CD4-positive, alpha-beta T cell (primary cell): ENCODE measurements at places on chromosomes 16 and 17. TPM values are rescaled to one million over a fixed set of nuclear protein-coding genes. Genes with fewer than 3 reads are reported as not detected.

- DNase-seq, result no peak
Observed at GRCh38 chr16:3285131-3285530, 1.8 kb downstream of the ZNF263 start.

DNA sequence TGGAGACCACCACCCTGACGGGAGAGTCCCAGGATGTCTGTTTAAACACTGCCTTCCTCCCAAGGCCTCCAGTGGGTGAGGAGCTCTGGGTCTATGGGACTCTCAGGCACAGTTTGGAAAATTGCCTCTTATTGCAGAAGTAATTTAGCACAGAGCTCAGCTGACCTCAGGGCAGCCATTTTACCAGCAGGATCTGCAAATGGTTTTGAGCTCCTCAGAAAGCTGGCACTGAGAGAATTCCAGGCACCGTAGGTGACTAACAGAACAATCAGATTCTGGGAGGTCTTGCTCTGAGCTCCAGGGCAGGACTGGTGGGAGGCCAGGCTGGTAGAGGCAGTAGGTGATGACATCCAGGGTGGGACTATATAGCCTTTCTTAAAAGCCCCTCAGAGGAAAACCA is 17.3 kb upstream of the C16orf74 start:
- DNase-seq, result no peak

- DNase-seq, result no peak
Observed at GRCh38 chr17:38325221-38325851, 18.4 kb downstream of the GPR179 start.

GRCh38 chr16:84194470-84195200 is 3.7 kb downstream of the ADAD2 start:
- DNase-seq, result no peak

DNA sequence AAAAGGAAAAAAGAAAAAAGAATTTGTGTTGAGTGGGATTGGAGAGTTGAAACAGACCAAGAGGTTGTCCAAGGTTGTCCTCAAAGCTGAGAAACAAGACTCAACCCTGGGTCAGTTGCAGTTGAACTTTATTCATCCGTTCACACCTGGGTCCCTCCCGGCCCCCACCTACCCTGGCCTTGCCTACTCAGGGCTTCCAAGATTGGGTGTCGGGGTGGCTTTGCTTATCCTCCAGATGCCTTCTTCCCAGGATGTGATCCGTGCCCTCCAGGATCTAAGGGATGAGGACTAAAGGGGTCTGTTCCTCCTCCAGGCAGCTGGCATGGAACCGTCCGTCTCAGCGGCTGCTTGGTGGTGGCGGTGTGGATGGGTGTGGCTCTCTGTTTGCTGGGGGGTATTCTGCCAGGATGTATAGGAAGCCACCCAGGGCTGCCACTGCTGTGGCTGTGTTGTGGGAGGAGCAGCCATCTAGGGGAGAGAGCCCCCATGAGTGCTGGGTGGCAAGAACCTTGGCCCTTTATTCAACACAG is 10.3 kb upstream of the NAGPA start:
- no peak for DNase-seq

GRCh38 chr16:21083729-21084268 is 66.8 kb downstream of the DNAH3 start:
- peak; percentile 44 for DNase-seq

GRCh38 chr16:77403732-77404131 is 31.1 kb downstream of the ADAMTS18 start:
- no peak for DNase-seq

GRCh38 chr17:32733401-32733800 is 143.5 kb downstream of the MYO1D start:
- DNase-seq, result no peak

- DNase-seq, result no peak
Observed at GRCh38 chr16:12120217-12120981, 143.9 kb downstream of the SNX29 start.

DNA sequence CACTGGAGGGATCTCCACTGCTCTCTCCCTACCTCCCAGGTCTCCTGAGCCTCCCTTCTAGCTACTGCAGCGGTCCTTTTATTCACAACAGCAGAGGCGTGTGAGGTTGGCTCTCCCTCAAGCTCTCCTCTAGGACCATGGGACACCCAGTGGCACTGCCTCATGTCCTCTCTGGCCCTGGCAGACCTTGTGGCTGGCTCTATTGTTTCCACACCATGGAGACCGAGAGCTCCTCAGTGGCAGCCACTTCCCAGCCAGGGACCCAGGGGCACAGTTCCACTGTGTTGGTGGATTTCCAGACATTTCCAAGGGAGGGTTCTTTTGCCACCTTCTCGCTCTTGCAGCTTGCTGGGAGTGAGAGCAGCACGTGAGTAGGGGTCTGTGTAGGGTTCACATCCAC is 204.9 kb downstream of the AXIN2 start:
- DNase-seq, result no peak

DNA sequence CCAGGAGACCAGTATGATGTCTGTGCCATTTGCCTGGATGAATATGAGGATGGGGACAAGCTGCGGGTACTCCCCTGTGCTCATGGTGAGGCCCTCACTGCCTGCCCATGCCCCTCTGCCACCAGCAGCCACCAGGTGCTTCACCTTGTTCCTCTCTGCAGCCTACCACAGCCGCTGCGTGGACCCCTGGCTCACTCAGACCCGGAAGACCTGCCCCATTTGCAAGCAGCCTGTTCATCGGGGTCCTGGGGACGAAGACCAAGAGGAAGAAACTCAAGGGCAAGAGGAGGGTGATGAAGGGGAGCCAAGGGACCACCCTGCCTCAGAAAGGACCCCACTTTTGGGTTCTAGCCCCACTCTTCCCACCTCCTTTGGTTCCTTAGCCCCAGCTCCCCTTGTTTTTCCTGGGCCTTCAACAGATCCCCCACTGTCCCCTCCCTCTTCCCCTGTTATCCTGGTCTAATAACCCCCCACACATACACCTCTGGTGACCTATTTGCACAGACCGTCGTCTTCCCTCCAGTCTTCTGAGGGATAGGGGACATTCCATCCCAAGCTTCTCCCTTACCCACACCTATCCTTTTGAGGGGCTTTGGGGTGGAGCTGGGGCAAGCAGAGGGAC is 3.7 kb downstream of the PFN1 start:
- no peak for DNase-seq

- no peak for DNase-seq
Observed at GRCh38 chr17:63124536-63124935, 158.5 kb downstream of the TANC2 start.

DNA sequence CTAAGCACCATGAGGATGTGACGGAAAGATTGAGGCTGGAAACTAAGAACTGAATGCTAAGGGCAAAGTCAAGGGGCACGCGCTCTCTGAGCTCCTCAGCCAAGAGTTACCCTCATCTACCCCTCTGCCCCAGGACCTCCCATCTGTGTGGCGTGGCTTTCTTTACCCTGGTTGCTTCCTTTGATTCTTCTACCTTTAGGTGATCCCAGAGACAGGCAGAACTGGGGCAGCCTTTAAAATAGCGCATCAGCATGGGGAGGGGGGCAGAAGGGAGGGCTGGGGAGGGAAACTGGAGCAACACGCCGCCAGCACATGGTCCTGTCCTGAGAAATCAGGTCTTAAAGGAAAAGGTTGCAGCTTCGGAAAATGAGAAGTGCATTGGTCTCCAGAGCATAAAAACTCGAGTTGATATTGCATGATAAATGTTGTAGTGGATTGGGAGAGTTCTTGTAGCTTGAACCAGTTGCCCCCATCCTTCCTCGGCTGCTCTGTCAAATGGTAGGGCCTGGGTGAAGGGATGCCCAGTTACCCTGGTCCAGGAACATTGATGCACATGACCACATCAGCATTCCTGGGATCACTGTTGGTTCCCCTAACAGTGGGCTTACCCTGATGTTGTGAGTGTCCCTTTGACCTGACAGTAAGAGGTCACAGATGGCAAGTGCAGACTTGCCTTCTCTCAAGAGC is 29.7 kb downstream of the LDHD start:
- DNase-seq, result no peak

- no peak for DNase-seq
Observed at GRCh38 chr16:29959293-29959692, 2.6 kb upstream of the TMEM219 start.

GRCh38 chr16:88326611-88327485 is 55.9 kb upstream of the ZNF469 start:
- no peak for DNase-seq

DNA sequence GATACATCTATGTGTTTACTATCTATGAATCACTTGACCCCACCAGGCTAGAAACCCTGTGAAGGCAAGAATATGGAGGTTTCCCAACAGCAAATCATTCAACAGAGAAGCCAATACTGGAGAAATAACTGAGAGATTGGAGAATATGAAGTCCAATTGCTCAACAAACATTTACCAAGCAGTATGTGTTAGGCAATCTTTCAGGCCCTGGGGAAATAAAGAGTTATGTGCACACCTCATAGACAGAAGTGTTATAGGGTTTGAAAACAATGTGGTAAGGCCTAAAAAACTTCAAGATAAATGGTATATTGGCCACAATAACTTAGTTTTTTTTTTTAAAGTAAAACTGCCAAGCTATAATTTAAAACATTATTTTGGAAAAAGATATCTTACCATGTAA is 1245.8 kb downstream of the CDH11 start:
- DNase-seq, result no peak

GRCh38 chr17:83018658-83019193 is 60.7 kb upstream of the METRNL start:
- DNase-seq, result no peak

DNA sequence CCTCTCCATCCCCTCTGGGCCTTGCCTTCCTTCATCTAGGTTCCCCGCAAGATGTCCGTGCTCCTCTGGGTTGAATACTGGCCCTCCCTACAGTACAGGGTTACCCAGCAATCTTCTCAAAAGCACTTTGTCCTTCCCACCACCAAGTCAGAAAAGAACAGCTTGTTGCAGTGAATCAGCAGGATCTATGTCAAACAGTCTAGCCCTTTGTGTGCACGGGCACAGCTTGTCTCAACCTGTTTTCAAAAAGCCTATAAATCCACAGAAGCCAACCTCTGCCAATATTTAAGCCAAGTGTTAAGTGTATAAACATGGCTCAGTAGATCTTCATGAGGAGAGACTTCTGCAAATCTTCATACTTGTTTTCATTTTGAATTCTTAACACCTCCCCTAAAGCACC is 25.2 kb downstream of the C17orf67 start:
- no peak for DNase-seq

DNA sequence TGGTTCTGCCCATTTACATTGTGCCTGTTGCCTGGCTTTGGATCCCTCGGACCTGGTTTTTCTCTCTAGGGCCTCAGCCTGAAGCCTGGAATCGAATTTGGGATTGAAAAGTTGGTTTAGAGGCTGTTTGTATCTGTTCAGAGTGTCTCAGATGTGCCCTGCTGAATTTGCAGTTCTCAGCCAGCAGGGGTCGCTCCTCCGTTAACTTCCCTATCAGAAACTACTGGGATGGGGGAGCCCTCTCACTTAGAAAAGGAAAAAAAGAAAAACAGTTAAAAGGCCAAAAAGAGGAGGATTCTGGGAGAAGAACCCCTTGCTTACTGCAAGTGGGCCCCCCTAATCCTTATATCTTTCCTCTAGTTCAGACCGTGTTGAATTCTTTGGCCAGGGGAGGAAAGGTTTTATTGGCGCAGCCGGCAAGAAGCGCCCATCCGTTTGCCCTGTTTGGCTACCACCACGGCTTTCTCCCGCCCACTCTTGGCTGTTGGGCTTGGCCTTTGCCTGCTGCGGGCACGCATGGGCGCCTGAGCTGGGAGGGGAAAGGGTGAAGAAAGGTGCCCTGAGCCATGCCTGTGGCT is 8.7 kb downstream of the FZD2 start:
- no peak for DNase-seq

DNA sequence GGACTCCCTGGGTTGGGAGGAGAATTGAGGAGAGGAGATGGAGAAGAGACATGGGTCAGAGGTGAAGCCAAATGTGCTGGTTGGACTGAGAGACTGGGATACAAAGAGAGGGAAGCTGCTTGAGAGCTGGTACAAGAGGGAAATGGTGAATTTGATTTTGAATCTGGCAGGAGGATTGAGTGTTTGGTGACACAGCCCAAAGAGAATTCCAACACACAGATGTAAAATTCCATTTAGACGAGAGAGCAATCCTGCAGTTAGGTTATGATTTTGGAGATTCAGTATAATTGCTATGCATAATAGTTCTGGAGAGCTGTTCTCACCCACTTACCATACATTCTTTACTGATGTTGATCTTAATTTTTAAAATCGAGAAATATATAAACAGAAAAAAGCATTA is 57.7 kb downstream of the HSD17B2 start:
- DNase-seq, result no peak

DNA sequence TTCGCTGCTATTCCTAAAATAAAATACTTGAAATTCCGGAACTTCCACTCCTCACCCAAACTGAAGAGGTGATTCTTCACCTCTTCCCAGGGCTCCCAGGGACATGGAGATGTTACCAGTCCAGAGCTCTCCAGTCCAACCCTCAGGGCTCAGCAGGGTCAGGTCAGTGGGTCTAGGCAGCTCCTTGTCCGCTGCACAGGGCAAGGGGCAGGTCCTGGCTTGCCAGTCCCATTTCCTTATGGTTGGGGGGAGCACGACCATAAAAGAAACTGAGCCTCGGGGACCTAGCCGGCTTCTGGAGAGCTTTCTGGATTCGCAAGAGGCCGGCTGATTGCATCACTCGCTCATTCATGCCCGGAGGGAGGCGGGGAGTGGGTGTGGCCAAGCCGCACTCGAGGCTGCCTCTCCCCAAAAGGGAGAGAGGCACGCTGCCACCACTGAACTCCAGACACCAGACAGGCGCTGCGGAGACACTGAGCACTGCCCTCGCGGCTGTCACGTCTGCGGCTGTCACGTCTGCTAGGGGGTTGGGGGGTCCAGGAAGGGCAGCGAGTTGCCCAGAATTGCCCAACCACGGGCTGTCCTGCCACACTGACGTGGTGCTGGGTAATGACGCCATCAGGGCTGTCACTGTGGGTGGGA is 15.8 kb downstream of the SLC7A5 start:
- peak; percentile 96 for DNase-seq

DNA sequence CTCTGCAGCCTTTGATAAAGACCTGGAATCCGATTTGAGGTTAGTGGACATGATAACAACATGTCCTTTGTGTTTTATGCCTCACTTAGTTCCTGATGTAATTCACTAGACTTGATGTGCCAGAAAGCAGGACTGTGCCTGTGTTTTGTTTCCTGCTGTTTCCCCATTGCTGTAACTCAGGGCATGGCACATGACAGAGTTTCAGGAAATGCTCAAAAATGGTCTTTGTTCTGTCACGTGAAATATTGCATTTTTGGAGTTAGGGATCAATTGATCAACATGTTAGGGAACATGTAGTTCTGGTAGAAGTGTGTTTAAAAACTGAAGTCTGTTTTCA is 32.8 kb downstream of the DHX38 start:
- no peak for DNase-seq

- DNase-seq, result no peak
Observed at GRCh38 chr16:30985401-30986128, 558 bp downstream of the HSD3B7 start.

GRCh38 chr16:58511933-58512815 is 3.1 kb upstream of the SETD6 start:
- DNase-seq, result peak; percentile 81

GRCh38 chr16:4976079-4976478 is 17.9 kb downstream of the SEC14L5 start:
- peak; percentile 8 for DNase-seq

The TEKT3 gene
- total RNA-seq, result not detected

The EPX gene
- not detected for total RNA-seq

The NUPR1 gene
- not detected for total RNA-seq

The MYL4 gene
- not detected for total RNA-seq

The STAC2 gene
- not detected for total RNA-seq

The HSBP1 gene
- total RNA-seq, result 21.9 TPM

The CAPNS2 gene
- total RNA-seq, result not detected

The KRTAP17-1 gene
- not detected for total RNA-seq

The MT4 gene
- not detected for total RNA-seq

The AOC3 gene
- total RNA-seq, result 0.78 TPM

The SLFN14 gene
- not detected for total RNA-seq

The CHST4 gene
- total RNA-seq, result not detected
